Stimulated activated CD8-positive, alpha-beta memory T cell treated with anti-CD3 and anti-CD28 coated beads, Interleukin-7, amount 100 ng/mL, for 1 hour (primary cell): ENCODE measurements at places on chromosomes 7 and 10.

- no peak for DNase-seq
Observed at GRCh38 chr7:45699015-45699309, 124.8 kb downstream of the ADCY1 start.

GRCh38 chr10:33332183-33333065, 2.0 kb downstream of the NRP1 start:
- DNase-seq: no peak

- DNase-seq: no peak
Observed at GRCh38 chr10:44961931-44962750, 2.5 kb downstream of the RASSF4 start.

DNA sequence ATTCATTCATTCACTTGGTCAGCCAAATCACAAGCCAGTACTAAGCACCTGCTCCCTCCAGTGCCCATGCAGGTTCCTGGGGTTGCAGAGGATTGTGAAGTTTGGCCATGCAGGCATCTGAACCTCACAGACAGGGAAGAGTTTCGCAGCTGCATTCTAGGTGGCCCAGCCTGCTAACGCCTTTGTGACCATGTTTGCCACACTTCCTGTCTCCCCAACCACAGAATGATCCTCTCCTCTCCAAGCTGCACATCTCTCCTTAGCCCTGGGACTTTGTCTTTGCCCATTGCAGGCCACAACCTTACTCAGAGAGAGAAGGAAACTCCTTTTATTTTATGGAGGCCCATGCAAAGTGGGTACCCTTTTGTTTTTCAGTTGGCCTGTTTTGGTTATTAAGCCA, 31.8 kb downstream of the EPDR1 start:
- no peak for DNase-seq

DNA sequence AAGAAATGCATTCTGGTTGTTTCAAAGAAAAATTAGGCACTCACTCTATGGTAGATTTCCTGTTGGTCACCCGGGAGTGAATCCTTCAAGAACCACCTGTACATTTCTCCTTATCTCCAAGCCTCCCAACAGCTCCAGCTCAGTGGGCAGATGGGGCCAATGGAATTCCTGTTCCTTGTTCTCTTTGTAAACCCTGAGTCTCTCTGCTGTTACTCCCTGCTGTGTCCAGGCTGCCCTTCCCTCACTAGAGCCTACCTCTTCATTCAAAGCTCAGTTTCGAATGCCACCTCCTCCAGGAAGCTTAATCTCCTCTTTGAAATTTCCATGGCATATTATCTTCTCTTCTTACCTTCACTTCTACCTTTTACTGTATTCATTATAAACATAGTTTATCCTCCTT, 3.5 kb upstream of the BMPER start:
- DNase-seq: no peak

DNA sequence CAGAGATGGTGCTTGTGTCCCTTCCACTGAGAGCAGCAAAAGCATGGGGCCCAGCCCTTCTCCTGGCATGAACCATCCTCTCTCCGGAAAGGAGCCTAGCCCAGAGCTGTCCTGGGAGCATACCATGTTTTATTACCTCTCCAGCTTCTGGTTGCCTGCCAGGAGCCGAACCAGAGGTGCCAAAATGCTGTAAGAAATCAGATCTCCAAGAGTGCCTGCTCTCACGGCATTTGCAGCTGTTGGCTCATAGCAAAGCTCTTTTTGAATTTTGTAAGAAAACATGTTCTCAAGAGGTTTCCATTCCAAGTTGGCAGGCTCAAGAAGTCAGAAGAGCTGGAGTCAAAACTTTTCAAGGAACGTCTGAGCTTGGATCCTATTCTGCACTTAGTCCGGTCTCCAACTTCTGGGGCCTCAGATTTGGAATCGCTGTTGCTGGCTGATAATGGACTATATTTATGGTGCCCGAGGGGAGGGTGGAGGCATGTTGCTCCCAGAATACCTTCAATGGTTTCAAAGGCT, 211.7 kb upstream of the MKI67 start:
- no peak for DNase-seq

GRCh38 chr7:3897430-3898372, 596.6 kb downstream of the SDK1 start:
- peak; percentile 8 for DNase-seq

- no peak for DNase-seq
Observed at GRCh38 chr7:85471307-85471706, 284.5 kb upstream of the SEMA3D start.

- no peak for DNase-seq
Observed at GRCh38 chr7:54090652-54091213, 451.4 kb upstream of the VSTM2A start.

GRCh38 chr10:60384011-60384410, 5.7 kb downstream of the ANK3 start:
- DNase-seq: no peak

DNA sequence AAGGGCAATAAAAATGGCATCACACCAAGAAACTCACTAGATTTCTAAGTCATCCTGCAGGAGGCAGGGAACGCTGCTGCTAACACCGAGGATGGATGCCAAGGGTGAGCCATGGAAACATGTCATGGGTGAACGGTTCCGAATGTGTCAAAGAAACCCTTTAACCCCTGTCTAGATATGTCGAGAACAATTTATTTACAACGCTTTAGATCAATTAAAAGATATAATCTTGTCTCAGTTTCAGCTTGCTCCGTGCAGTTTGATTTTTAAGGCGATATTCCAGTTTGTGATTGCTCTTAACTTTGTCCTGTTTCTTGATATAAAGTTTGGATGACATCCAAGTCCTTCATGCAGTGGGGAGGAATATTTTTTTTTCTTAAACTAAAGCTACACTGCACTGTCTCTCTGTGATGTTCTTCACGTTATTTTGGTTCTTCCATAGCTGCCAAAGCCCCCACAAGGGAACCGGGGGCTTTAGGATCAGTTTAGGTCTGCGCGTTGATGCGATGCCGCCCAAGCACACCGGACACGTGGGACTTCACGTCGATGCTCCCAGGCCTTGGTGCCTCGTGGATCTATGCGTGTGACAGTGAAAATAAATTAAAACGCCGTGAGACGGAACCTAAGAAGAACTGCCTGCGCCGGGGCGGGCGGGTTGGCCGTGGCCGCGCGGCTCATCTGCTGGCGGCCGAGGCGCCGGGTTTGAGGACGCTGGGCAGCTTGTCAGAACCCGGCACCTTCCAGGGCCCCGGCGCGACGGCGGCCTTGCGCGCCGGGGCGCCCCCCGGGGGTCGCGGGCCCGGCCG, 220.3 kb downstream of the PHTF2 start:
- DNase-seq: no peak

- DNase-seq: no peak
Observed at GRCh38 chr7:74290981-74291441, 1.8 kb downstream of the CLIP2 start.

DNA sequence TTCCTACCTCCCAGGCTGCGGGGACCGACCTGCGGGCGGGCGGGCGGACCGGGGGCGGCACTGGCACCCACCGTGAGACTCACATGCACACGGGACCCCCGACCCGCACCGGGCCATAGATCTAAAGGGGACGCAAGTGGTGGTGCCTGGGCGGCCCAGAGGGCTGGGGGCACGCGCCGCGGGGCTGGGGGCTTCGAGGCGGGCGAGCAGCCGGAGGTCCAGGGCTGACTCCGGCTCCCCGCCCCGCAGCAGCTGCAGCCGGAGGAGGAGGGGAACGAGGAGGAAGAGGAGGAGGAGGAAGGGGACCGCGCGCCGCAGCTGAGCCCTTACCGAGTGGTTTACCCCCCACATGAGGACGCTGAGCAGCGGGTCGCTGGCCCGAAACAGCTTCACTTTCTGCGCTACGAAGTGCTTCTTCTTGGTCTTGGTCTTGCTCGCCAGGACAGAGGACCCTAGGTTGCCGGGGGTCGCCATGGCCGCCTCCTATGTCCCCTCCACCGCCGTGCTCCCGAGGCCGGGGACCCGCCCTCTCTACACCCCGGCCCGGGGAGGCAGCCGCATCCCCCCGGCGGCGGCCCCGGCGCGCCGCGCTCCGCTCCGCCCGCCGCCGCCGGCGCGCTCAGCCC, 412 bp downstream of the PIP4K2A start:
- no peak for DNase-seq

DNA sequence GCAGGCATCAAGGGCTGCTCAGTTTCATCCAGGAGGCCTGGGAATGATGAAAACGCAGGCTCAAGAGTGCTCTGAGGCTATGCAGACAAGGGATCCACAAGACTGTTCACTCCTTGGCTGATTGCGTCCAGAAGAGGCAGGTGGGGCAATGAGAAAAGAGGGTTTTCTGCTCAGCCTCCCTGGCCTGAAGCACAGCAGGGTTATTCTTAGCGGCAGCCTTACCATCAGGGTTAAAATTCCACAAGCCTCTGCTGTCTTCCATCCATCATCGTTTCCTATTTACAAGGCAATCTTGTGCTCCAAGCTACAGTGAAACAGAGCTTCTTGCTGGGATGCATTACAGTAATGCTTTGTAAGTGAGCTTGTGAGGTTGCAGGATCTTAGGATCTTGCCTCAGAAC, 129.4 kb upstream of the SHH start:
- DNase-seq: no peak

DNA sequence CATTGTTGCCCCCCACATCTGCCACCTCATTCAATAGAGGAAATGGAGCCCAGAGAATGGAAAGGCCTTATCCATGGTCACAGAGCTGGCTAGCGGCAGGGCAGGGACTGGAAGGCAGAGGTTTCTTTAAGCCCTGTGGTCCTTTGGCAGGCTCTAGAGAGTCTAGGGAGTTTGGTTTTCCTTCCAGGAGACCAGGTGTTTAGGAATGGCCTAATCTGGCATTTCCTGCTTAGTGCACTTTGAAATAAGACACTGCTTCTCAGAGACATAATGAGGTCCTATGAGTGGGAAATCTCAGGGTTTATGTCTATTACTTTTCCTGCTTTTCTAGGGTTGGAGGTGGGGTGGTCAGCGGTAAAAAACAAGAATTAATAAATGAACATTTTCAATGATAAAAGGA, 6.1 kb downstream of the MARVELD1 start:
- no peak for DNase-seq

GRCh38 chr10:70537398-70538194, 59.0 kb downstream of the PALD1 start:
- DNase-seq: no peak

- DNase-seq: no peak
Observed at GRCh38 chr10:115606741-115607140, 513.6 kb downstream of the ATRNL1 start.

GRCh38 chr10:126137562-126138221, 241.3 kb downstream of the FANK1 start:
- no peak for DNase-seq

GRCh38 chr10:97327348-97328294, 6.9 kb downstream of the FRAT2 start:
- no peak for DNase-seq

GRCh38 chr10:5404208-5405041, at the start of gene TUBAL3:
TSS of gene TUBAL3 (minus strand) at chr10:5404828. CDS start at chr10:5404792, 36 bp downstream.
- no peak for DNase-seq

GRCh38 chr10:84540022-84540616, 211.7 kb downstream of the CCSER2 start:
- no peak for DNase-seq

- no peak for DNase-seq
Observed at GRCh38 chr10:54496852-54497251, 304.2 kb downstream of the PCDH15 start.

DNA sequence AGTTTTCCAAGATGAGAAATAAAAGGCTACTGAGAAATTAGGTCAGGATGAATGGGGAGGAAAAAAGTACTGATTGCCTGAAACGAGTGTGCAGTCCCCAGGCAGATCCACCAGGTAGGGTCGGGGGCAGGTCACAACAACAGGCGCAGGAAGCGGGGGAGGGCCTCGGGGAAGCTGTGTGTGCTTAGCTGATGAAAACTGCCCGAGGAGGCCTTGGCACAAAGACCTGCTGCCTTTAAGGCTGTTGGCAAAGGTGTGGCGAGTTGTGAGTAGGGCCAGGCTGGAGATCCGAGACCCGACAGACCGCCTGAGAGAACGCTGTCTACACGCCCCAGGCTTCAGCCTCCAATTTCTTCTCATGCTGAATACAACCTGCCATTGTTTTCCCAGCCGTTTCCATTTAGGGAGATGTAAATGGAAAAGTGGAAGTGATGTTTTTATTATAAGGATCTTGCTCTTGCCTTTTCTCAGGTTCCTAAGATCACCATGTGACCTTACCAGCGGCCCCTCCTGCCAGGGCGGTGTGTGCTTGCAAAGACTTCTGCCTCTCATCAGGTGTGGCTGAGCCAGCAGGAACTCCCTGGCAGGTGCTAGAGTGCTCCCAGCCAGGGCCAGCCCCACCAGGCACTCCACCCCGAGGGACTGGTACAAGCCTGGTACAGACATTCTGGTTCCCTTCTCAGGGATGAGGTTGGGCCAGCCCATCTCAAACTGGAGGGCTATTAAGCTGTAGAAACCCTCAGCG, 60.8 kb downstream of the DLG5 start:
- DNase-seq: no peak

DNA sequence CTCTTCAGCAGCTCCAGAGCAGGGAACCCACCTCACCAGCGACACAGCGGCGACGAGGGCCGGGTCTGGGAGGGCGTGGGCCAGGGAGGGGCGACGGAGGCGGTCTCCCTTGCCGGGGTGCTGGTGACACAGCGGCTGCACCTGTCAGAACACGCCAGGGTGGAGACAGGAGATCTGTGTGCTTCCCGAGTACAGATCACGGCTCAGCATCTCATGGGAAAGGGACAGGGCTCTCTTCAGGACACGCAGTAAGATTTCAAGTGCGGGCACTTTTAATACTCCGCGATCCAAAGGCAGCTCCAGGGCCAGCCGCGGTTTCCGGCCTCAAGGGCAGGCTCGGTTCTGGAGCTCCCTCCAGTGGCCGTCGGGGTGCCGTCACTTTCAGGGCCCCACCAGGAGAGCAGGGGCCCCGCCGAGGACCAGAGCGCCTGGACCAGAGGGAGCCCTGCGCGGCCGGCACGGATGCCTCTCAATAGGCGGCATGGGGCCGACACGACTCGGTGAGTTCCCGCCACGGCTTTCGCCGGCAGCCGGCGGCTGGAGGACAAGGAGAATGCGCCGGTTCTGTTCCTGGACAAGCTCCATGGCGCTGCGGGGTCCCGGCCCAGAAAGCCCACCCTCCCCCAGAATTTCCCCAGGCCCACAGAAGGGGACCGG, 21.4 kb downstream of the GPR146 start:
- DNase-seq: peak; percentile 67

DNA sequence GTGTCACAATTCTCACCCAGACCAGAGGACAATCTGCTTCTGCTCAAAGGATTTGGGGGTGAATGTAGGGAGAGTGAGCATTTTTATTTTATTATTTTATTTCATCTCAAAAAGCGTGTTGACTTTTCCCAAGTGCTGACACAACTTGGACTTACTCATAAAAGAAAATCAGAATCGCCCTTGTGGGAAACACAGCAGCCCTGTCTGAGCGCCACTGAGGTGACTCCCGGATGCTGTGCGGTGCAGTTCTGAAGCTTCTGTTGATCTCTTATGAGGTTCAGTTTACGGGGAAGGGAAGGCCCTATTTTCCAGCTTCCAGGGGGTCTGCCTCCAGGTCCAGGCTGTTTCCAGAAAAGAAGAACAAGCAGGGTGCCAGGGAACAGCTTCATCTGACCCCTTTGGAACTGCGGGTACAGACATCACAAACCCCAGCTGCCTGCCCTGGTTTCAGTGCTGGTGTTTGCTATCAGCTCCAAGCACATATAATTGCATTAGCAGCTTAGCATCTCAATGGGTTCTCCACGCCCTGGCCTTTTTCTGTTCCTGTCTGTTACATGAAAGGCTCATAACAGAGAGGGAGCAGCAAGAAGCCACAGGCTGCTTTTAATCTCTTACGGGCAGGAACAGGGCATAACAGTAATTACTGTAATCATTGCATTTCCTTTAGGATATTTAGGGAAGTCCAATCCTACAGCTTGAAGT, 52.4 kb downstream of the PARP12 start:
- no peak for DNase-seq

GRCh38 chr7:25347360-25348066, 119.2 kb upstream of the NPVF start:
- no peak for DNase-seq

- DNase-seq: no peak
Observed at GRCh38 chr7:31398815-31399214, 58.3 kb upstream of the NEUROD6 start.
